H54 (cell line): ENCODE measurements at places on chromosomes 5 and 9.

GRCh38 chr9:137477778-137478612 lies 18.9 kb upstream of the NSMF start:
- no peak for DNase-seq

- DNase-seq = no peak
Observed at GRCh38 chr5:31485376-31486207, 46.3 kb downstream of the DROSHA start.

- no peak for DNase-seq
Observed at GRCh38 chr9:32589083-32589723, 16.2 kb upstream of the NDUFB6 start.

DNA sequence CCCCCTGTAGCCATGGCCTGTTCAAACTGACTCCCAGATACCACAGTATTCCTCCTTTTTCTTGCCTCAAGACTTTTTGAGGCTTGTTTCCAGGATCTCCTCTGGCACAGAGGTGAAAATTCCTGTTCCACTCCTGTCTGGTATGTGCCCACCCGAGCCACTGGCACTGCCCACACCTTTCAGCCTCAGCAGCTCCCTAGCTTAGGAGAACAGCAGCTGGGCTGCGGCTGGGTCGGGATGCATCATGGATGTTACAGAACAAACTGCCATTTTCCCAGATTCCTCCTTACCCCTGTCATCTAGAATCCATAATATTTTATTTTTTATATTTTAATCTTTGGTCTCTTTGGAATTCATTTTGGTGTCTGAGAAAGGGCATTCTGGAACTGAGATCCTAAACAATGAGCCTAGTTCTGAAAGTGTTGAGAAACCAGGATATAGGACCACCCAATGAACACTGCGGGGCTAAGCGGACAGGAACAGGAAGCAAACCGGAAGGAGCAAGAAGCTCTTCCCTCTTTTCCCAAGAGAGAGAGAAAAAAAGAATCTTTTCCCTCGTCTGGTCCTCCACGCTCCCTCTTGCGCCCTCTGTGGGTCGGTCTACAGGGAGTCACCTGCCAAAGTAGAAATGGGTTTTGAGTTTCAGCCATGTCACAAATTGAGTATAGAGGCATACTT lies 12.5 kb downstream of the OR2S2 start:
- DNase-seq = peak; percentile 47

DNA sequence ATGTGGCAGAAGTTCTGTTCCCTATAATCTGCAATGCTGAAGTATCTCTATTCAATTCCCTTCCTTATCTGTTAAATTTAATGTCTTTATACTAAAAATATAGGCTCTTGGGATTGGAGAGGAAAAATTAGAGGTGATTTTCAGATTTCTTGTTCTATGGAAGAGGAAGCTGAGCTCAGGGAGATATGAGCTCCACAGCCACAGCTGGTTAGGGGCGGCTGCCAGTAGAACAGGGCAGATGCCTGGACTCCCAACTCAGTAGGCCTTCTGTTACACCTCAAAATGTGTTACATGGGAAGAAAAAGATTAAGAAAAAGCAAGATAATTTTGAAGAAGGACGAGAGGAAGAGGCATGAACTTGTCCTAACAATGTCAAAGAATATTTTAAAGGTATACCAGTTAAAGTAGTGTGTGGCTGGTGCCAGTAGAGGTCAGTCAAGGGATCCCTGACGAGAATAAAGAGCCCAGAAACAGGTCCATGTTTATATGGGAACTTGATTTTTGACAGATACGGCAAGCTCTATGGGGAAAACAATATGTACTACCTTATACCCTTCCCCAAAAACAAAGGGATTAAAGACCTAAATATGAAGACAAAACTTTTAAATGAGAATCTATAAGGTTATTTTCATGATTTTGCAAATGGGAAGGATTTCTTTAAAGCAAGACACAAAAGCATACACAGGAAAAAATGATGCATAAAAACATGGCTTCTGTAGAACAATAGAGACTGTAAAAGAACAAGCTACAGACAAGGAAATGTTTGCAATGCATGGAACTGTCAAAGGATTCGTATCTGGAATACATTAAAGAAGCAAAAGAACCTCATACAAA lies 28.7 kb downstream of the DNAJC21 start:
- peak; percentile 25 for DNase-seq
